ENCODE measurements at places on chromosomes 11 and 22.
A peak's percentile ranks its signal among the peaks of the same experiment; 100 is the strongest.

DNA sequence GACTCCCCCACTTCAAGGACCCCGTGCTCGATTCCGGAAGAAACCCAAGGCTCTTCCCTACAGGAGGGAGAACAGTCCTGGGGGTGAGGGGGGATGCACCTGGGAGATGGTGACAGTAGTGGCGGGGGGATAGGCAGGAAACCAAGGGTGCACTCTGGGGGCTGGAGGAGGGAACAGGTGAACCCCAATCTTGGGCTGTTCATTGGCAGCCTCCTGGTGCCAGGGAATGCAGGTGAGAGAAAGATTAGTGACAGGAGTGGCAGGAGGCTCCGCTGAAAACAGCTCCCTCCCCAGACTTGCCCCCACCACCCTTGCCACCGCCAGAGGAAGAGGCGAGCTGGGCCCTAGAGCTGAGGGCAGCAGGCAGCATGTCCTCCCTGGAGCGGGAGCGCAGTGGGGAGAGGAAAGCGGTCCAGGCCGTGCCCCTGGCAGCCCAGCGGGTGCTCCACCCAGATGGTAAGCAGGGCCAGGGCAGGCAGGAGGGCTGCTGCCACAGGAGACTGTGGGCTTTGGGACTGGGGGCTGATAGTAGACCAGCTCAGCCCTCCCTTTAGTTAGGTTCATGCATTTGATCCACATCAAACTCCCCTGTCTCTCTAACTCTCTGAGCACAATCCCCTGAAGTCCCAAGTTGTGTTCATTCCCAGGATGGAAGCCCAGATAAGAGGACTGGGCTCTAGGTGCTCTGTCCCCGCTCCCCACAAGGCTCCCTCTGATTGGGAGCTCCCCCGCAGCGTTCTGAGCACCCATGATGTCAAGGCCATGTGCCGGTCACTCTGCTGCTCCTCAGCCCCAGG is 14.5 kb downstream of the ROBO3 start:
- no peak for DNase-seq

DNA sequence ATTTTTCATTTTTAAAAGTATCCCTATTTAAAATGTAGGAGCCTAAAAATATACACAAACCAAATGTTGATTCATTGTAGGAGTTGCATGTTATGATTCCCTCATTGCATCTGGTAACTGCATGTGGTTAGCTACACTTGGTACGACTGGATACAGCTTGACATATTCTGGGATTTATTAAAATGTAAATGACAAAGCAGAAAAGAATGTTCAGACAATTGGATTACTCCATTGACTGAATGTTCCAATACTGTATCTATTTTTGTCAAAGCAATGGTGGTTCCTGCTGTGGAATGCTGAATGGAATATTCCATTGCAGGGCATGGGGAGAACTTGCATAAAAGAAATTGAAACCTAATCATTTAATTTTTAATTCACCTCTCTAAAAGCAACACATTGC is 30.8 kb downstream of the BLID start:
- no peak for DNase-seq

DNA sequence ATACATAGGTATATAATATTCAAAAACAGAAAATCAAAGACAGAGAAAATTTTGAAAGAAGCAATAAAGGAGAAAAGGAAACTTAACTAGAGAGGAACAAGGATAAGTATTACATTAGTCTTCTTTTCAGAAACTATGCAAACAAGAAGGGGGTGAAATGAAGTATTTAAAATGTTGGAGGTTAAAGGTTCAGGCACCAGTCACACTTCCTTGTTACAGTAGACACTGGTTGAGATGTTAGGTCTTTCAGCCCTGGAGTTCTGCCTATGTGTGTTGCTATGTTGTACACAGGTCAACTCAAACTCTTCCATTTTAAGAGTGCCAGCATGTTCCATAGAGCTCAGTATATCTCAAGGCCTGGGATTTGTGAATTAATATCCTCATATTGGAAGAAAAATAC is 6.0 kb upstream of the MS4A4A start:
- no peak for DNase-seq

- DNase-seq: no peak
Observed at GRCh38 chr11:15483205-15483604, 368.5 kb downstream of the INSC start.

DNA sequence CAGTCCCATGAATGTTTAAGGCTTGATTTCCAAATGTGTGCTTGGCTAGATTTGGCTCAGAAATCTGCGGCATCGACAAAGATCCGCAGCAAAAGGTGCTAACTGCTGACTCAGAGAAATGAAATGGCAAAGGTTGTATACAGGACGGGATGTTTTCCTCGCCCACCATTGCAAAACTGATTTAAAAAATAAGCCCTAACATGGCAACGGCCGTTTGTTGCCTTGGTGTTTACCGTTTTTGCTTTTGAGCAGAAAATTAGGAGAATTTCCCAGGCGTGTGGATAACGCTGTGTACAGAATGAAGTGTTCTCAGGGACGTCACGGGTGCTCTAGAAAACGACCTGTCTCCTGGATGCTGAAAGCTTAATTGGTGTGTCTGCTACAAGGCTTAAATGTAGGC is 70.2 kb downstream of the ARHGAP8 start:
- DNase-seq: no peak

- DNase-seq: no peak
Observed at GRCh38 chr11:125272092-125272491, 107.5 kb downstream of the PKNOX2 start.

DNA sequence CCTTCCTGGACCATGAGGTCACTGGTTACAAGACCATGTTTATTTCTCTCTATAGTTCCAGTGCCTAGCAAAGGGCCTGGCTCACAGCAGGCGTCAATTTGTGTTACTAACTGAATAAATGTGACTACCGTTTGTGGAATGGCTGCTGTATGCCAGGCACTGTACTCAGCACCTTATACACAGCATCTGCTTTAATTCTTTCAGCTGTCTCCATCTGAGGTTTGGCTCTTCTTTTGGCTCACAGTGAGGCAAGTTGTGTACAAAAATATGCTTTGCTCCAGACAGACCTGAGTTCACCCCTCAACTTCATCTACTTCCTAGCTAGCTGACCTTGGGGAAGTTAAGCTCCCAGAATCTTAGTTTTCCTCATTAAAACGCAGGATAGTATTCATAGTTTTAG is 75.3 kb upstream of the PHOX2A start:
- no peak for DNase-seq

DNA sequence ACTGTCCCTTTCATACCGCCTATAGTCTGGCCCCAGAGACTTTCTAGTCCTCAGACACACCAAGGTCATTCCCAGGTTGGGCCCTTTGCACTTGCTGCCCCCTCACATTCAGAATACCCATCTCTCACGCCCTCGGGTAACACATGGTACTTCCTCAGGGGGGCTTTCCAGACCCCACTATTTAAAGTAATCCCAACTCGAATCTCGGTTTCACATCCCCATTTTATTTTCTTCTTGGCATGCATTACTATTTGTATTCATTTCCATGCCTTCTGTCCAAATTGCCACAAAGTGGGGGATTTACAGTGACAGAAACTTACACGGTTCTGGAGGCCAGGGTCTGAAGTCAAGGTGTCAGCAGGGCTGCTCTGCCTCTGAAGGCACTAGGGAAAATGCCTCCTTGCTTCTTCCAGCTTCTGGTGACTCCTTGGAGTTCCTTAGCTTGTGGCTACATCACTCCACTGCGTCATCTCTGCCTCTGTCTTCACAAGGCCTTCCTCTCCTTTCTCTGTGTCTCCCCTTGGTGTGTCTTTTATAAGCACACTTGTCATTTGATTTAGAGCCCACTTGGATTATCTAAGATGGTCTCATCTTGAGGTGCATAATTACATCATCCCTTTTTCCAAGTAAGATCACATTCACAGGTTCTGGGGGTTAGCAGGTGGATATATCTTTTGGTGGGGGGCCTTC is 15.1 kb downstream of the RCN1 start:
- no peak for DNase-seq

GRCh38 chr11:2153581-2154194 is 7.3 kb downstream of the INS start:
- no peak for DNase-seq

- no peak for DNase-seq
Observed at GRCh38 chr22:26671317-26672059, 14.1 kb downstream of the MIAT start.

GRCh38 chr22:25482091-25482760 is 82.2 kb upstream of the GRK3 start:
- no peak for DNase-seq

DNA sequence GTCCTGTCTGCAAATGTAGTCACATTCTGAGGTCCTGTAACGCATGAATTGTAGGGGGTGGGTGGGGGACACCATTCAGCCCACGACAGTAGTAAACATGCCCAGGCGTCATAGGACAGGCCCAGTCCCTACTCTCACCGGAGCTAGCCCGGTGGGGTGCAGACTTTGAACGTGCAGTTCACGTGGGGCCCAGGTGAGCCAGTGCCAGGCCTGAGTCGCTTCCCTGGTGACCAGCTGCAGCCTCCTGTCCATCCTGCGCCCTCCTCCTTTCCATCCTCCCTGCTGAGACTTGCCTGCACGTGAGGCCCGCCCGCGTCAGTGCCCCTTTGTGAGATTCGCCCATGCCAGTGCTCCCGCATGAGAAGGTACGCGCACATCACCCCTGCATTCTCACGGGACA is 116.8 kb downstream of the WNT7B start:
- DNase-seq: no peak

GRCh38 chr11:61082931-61083531 is 19.3 kb upstream of the CD5 start:
- no peak for DNase-seq

DNA sequence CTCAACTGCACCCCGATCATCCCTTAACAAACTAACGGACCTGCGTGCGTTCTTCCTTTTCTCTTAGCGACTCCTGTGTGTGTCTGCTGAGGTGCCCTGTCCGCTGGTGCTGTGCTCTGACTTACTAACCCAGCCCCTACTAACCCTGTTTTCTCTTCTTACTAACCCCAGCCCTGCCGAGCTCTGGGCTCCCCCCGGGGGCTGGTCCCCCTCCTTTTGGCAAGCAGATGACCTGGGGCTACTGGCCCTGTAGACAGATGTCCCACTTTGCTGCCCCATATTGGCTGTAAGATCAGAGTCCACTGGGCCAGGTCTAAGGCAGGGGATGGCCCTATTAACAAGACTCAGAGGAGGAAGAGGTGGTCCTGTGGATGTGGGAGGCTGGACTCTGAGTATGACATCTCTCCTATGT is 14.7 kb downstream of the MIAT start:
- DNase-seq: no peak

DNA sequence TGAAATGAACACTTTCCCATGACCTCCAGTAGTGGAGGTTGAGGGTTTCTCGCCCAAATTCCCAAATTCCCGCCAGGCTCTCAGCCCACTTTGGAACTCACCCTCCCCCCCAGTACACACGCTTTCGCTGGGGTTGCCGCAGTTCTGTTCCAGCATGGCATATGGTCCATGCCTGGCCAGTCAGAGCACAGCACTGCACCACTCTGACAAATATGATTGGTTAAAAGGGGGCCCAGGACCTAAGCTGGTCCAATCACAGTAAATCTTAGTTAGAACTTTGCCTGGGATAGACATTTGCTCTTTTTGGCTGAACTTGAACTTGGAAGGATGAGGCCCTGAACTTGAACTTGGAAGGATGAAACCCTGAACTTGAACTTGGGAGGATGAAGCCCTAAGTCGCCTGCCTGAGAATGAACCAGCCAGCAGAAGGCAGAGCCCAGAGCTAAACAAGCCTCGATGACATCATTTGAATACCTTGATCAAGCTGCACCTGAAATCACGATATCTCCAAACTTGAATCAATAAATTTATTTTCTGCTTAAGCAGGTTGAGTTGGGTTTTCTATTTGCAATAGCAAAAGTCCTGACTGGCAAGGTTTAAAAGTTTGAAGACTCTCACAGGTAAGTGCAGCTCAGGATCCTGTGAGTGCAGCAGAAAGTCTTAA is 12.6 kb upstream of the SSTR3 start:
- no peak for DNase-seq

DNA sequence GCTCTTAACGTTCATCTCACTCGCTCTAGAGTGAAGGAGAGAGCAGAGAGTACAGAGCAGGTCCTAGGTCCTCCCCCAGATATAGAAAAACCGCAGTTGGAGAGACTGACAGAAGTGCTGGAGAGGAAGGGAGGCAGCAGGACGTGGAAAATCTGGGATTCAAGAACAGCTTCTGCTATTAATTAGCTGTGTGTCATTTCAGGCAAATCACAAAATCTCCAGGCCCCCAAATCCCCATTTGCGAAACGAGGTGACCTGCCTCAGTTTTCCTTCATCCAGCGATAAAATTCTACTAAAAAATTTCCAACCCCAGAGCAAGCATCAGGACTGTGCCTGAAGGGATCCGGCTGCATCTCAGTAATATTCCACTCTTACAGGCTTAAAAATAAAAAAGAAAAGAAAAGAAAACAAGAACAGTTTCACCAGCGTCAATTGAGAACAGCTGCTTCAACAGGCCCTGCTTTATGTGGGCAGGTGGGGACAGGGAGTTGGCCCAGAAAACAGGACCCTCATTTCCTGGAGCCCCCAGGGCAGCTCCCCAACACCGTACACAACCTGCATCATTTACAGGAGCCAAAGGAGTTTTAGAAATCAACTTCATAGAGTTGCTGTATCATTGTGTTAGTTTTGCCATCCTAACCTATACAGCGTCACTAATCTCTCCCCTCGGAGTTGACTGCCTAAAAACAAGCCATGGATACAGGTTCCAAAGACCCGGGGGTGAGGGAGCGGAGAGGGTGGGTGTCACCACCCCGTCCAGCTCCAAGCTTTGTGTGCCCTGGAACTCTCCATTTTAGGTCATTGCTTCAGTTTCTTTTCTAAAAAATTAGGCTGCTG is 2.3 kb upstream of the MALAT1 start:
- peak; percentile 69 for DNase-seq

DNA sequence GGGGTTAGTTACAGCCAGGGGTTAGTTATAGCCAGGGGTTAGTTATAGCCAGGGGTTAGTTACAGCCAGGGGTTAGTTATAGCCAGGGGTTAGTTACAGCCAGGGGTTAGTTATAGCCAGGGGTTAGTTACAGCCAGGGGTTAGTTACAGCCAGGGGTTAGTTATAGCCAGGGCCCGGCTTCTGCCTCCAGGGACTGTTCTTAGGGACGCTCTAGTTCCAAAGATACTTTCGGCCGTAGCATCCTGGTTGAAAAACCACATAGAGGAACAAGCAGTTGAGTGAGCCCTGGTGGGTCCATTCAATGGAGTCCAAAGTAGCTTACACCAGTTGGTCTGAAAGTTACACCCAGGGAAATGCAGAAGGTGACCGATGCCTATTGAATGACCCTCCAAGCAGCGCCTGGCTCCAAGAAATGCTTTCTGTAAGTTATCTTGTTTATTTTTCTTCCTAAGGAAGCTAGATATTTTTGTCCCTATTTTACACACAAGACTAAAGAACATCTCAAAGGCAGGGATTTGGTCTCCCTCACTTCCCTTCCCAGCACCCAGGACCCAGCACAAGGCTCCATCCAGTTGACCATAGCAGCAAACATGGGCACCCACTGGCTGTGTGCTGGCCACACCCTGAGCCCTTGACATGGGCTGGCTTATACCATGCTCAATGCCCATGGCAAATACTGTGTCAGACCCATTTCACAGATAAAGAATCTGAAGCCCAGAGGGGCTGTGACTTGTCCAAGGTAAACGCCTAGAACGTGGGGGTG is 49.7 kb upstream of the SHISAL1 start:
- no peak for DNase-seq

GRCh38 chr11:63023841-63024648 is 8.4 kb upstream of the SLC22A8 start:
- peak; percentile 74 for DNase-seq

- no peak for DNase-seq
Observed at GRCh38 chr11:76233196-76233921, 27.1 kb upstream of the WNT11 start.

All from hematopoietic multipotent progenitor cell treated with erythropoietin and hydrocortisone succinate and interleukin-3 and kit ligand, for 15 days (in vitro differentiated cells).